Activated naive CD4-positive, alpha-beta T cell treated with anti-CD3 and anti-CD28 coated beads, Interleukin-2, amount 10 ng/mL, durations not matched to agents 7 days and 5 days (primary cell): ENCODE measurements at places on chromosomes 12 and 14.

DNA sequence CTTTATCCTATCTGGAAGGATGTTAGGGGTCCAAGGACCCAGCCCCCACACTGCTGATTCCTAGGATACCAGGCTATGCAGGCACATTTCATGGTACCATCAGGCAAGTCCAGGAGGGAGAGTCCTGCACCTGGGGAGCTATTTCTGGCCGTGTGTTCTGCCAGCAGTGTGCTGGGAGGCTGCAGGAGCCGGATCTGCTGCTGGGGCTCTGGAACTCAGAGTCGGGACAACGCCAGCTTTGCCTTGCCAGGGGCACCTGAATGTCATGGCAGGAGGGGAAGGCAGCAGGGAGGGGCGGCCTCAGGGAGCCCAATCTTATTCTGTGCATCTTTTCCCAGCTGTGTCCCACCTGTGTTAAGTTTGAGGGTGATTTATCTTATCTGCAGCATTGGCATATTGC is 17.8 kb downstream of the SRRM4 start:
- DNase-seq: no peak

DNA sequence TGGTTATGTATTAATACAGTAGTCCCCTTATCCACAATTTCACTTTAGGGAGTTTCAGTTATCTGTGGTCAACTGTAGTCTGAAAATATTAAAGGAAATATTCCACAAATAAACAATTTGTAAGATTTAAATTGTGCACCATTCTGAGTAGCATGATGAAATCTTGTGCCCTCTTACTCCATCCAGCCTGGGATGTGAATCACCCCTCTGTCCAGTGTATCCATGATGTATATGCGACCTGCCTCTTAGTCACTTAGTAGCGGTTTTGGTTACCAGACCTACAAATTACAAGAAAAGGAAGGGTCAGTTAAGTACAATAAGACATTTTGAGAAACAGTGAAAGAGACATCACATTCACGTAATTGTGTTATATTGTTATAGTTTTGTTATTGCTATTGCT is 39.9 kb upstream of the MDGA2 start:
- DNase-seq: no peak

DNA sequence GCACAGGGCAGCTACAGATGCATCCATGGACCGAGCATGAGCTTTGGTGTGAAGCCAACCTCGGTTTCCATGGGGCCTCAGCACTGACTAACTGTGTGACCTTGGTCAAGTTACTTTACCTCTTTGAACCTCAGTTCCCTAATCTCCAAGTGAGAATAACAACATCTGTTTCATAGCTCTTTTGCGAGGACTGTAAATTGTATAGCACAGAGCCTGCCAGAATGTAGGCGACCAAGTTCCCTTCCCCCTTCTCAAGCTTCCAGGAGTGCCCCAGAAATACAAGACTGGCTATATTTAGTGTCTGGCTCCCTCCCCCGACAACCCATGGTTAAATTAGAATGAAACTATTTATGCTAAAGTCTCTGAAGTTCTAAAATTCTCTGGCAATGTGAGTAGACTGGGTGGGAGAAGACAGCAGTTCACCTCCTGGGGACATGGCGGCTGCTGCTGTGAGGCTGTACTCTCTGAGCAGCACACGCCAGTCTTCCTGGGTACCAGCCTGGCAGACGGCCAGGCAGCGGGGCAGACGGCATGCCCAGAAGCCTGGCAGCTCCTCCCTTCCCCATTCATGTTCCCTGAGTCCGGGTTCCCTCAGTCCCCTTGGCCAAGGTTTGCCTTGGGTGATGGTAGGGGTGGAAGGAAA is 22.0 kb upstream of the TMED10 start:
- no peak for DNase-seq

- no peak for DNase-seq
Measured at GRCh38 chr12:69534389-69534822, 50.9 kb upstream of the CCT2 start.

DNA sequence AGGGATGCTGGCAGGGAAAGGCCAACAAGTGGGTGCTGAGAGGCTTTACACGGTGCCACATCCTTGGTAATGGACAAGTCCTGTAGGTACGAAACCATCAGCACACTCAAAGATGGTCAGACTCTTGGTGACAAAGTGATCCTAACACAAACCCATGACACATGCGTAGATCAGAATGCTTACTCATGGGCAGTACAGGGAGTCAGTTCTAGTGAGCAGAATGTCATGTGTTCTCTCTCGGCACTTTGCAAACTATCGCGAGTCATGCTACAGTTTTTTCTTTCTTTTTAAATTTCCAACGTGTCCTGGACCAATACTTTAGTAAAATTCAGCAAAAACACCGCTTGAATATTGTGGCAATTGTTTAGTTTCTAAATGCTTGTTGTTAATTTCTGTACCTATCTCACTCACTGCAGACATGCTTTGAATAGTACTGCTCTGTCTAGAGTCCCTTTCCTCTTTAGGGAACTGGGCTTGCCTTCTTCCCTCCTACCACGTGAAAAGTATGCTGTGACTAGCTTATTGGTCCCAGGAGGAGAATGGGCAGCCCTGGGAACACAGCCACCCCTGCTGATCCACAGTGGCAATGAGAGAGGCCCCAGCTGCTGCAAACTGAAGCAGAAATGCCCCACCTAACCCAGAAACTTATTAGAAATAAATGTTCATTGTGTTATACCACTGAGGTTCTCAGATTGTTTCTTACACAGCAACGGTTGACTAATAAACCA is 62.4 kb downstream of the UBR7 start:
- no peak for DNase-seq

GRCh38 chr12:80622271-80622670 is 85.2 kb upstream of the MYF6 start:
- DNase-seq: no peak

DNA sequence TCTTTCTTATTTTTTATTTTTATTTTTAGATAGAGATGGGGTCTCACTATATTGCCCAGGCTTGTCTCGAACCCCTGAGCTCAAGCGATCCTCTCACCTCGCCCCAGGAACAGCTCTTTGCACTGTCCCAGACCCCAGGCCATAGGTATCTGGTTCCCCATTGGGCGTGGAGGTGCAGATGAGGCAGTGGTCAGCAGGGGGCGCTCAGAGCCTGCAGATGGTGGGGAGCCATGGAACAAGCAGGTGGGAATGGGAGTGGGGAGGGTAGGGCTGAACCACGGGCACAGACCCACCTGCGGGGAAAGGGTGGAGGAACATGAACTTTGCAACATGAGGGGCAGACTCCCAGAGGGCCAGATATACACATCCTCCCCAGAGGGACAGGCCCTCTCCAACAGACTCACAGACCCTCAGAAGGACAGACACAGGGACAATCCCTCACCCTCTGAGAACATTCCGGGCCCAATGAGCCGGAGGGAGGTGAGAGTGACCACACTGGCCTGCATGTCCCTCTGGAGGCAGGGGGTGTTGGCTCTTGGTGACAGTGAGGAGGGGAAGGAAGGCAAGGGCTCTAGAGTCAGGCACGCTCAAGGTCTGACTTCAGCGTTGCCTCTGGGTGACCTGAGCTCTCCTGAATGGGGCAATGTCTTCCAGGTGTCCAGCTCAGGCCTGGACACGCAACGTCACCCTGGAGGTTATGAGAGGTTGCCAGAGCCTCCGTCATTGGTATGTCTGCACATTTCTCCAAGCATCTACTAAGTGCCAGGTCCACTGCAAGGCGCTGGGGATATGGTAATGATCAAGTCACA is 34.9 kb downstream of the KRT80 start:
- peak; percentile 86 for DNase-seq

DNA sequence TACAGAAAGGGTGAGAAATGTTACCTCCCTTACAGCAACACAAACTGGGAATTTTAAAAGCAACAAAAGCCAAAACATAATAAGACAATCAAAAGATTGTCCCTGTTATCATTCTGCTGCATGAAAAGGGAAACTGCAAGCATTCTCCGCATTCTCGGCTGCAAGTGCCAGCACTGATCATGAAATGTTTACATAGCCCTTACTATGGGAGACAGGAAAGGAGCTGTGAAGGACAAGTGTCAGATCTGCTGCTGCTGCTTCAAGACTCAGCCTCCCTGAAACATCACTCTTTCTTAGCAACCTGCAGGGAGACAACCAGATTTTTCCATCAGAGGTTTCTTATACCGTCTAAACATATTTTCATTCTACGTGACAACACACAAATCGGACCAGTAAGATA is 20.1 kb downstream of the DENND5B start:
- DNase-seq: no peak

GRCh38 chr12:25018146-25018545 is 69.2 kb upstream of the BCAT1 start:
- no peak for DNase-seq

DNA sequence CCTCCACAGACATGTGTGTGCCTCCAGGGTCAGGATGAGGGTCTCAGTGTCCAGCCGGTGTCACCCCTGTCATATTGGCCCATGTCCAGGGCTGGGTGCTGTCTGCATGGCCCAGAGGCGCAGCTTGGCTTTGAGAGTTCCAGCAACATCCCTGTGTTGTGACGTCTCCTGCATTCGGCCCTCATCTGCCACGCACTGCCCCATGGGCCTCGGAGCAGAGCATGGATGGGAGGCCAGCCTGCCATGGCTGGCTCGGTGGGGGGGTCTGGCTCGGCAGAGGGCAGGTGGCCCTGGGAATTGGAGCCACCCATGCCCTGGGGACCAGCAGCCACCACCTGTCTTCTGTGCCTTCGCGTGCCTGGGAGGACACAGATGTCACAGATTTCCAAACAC is 10.8 kb upstream of the TEX22 start:
- DNase-seq: no peak

GRCh38 chr12:120378036-120378435 is 9.1 kb upstream of the MSI1 start:
- no peak for DNase-seq

GRCh38 chr14:56474419-56475022 is 105.1 kb upstream of the TMEM260 start:
- DNase-seq: no peak

DNA sequence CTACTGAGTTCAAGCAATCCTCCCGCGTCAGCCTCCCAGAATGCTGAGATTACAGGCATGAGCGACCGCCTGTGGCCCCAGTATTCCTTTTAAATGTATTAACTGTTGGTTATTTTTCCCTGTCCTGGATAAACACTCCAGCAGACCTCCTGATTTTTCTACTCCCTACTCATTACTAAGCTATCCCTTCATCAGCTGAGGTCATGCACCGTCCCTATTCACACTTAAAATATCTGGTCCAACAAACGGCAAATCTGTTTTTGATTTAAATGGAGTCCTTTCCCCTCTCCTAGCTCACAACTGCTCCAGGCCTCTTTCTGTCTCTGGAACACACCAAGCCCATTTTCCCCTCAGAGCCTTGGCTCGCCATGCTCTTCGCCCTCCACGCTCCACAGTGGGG is 1003.3 kb upstream of the TMEM132C start:
- DNase-seq: no peak

GRCh38 chr12:43444940-43445564 is 107.0 kb downstream of the ADAMTS20 start:
- DNase-seq: peak; percentile 66

DNA sequence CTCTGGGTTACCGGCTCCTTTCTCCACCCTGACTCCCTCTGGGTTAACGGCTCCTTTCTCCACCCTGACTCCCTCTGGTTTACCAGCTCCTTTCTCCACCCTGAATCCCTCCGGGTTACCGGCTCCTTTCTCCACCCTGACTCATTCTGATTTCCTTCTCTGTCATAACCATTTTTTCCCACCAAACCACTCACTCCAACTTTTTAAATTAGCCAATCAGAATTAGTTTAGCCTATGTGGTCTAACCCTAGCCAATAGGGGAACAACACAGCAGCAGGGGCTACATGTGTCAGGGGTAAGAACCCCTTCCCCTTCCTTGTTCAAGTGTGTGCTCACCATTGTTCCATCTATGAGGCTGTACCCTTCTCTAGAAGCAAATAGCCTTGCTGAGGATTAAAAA is 98.4 kb upstream of the RBM19 start:
- no peak for DNase-seq

- no peak for DNase-seq
Measured at GRCh38 chr14:73662487-73662943, 17.7 kb downstream of the DNAL1 start.

- DNase-seq: no peak
Measured at GRCh38 chr12:89731614-89732013, 23.0 kb upstream of the ATP2B1 start.

- no peak for DNase-seq
Measured at GRCh38 chr12:31466768-31467167, 124.2 kb downstream of the DENND5B start.

- DNase-seq: no peak
Measured at GRCh38 chr12:14694970-14695369, 1.4 kb downstream of the GUCY2C start.

DNA sequence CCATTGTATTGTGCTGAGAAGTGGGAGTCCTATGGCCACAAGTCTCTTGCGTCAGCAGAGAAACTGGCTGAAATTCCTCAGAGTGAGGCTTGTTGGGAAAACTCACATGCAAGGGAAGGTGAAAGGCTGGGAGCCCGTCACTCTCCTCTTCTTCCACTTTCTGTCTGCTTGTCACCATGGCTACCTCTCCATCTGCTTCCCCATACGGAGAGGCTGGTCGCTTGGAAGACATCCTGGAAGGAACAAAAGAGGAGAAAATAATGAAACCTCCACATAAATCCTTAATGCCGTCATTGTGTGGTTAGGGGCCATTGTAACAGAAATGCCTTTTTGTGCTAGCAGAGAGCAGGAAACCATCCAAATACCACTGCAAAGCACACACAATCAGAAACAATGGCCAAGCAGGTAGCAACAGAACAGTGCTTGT is 53.7 kb downstream of the SOX5 start:
- no peak for DNase-seq

- no peak for DNase-seq
Measured at GRCh38 chr12:67354966-67355365, 85.8 kb downstream of the CAND1 start.

DNA sequence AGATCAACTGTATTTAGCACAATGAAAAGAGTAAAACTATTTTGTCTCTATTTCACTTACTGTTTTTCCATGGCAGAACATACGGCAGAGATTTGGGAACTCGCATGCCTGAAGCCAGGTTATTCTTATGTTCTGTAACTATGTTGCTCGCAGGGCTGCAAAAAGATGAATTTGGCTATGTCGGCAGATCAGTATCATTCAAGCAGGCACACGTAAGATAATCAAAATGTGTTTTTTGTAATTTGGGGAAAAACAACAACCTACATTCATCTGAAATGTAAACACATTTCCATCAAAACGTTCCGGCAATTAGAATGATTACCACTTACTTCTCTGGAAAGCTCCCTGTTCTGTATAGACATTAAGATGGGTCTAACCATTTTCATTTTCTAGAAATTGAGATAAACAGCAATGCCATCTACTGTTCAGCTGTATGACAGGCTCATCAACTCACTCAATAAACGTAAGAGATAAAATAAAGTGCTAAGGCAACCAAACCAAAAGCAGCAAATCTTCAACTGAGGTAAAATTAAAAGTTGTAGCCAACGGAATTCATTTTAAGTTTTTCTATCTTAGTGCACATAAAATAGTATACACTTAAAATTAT is 13.0 kb downstream of the GTSF1 start:
- DNase-seq: no peak

DNA sequence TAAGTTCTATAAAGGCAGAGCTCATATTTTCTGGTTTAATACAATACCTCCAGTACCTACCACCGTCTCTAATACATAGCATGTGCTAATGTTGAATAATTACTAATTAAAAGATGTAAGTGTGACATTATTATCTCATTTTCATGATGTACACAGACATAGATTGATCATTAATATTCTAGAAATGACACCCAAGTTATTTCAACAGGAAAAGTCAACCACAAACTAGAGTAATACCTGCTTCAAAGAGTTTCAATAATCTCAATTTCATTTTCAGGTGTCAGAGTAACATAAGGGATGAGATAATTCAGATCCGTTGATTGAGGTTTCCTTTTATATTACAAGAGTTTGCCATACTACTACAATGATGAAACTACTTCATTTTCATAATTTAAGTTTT is 388.9 kb downstream of the SOX5 start:
- no peak for DNase-seq
